Fibroblast of mammary gland (primary cell): ENCODE measurements at places on chromosomes 2 and 18.

DNA sequence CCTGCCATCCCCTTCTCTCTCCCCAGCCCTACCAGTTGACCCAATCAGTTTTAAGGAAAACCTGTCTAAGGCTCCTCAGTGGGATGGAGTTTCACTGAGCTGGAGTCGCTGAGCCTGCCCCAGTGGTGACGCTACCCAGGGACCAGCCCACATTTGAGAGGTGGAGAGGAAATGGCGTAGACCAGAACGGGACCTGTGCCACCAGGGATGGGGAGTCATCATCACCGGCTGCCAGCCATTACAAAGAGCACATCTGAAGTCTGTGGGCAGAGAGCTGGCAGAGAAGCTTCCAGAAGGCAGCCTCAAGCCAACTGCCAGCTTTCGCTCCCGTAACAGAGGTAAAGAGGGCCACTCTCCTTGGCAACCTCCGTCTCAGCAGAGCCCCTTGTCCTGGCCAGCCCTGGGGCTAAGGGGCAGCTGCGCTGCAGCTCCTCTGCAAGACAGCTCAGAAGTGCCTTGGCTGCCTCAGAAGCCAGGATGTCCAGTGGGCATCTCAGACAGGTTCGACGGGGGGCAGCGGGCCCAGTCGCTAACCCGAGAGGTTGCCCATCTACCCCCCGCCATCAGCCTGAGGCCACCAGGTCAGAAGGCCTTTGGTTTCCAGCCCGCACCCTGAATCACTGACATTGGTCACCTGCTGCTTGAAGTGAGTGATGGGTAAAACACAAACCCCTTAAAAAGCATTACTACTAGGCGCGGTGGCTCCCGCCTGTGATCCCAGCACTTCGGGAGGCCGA lies 15.4 kb downstream of the SDC1 start:
- DNase-seq: no peak

- no peak for DNase-seq
Measured at GRCh38 chr2:62339413-62339812, 143.5 kb downstream of the B3GNT2 start.

GRCh38 chr2:239910404-239910803 lies 114.7 kb downstream of the NDUFA10 start:
- no peak for DNase-seq

DNA sequence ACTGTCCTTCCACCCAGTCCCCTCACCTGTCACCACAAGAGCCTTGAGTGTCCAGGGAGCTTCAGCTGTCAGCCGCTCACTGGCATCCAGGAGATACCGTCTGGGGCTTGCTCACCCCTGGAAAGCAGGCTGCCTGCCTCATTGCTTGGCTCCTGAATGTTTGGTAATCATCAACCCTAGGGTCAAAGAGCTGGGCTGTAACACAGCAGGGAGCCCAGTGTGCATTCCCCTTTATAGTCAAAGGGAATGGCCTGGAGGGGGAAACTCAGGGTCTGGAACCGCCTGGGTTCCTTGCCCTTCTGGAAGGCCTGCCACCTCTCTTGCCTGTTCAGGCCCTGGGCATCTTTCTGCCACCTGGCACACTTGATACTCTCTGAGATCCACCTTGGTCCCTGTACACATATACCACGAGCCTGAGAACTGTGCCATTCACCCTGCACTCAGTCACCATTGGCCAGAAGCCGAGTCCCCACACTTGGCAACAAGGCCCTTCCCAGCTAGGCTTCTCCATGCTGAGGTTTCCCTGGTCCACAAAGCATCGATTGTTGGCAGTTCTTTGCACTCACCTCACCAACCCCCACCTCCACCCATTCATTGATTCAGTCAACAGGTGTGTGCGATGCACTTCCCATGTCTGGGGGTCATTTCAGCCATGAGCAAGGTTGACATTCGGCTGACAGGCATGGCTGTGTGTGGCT lies 35.0 kb downstream of the TPRKB start:
- DNase-seq: no peak

- no peak for DNase-seq
Measured at GRCh38 chr18:54193786-54194185, 30.7 kb downstream of the MBD2 start.

- DNase-seq: no peak
Measured at GRCh38 chr2:20565623-20566236, 85.2 kb downstream of the HS1BP3 start.

GRCh38 chr18:58028109-58028784 lies 15.8 kb upstream of the NEDD4L start:
- DNase-seq: no peak

DNA sequence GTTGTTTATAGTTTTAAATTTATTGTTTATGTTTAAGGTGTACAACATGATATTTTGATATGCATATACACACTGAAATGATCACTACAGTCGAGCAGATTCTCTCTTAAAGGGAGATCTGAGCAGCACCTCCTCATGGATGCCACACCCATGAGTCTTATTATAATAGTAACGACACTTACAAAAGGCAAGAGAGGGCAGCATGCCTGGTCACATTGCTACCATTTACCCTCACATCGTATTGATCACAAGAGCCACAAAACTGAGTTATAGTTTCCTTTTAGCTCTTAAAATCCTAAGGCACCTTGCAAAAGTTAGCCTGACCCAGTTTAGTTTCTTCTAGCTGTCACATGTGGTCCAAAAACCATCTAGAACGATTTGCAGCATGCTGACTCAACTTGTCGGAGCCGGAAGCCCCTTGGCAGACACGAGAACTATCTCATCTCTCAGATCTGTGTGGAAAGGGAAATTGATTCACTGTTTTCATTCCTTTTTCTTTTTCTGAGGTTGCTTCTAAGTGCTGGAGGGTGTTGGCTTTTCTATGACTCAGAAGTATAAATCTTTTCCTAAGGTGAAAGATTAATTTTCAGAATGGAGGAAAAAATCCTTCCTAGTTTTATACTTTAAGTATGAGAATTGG lies 85.3 kb downstream of the CDC42EP3 start:
- peak; percentile 97 for DNase-seq

DNA sequence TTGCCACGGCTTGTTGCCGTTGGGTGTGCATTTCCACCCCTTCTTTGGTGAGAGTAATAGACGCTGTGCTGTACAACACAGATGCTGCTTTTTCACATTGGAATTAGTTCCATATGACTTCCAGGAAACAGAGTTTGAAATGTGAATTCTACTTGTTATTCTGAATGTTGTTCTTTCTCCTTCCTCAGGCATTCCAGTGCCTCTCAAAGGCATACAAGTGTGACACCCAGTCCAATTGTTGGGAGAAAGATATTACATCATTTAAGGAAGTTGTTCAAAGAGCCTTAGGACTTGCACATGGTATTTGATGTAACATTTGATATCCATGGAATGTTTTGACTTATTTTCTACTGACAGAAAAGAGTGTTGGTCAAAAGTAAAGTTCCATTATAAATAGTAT lies 134.4 kb upstream of the LTBP1 start:
- DNase-seq: no peak

DNA sequence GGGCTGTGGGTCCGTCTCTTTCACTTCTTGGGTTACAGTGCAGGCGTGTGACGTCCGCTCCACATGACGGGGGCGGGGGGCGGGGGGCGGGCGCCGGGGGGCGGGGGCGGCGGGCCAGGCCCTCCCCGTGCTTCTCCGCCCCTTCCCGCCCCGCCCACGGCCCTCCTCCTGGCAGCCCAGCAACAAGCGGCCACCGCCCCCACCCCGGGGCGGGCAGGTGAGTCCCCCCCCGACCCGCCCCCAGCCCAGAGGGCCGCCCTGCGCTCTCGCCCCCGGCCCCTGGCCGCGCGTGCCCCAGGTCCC lies 3.6 kb downstream of the ZNF516 start:
- DNase-seq: peak; percentile 64

- no peak for DNase-seq
Measured at GRCh38 chr2:58006256-58006951, 40.2 kb upstream of the VRK2 start.

GRCh38 chr2:10256031-10256514 lies 46.6 kb upstream of the HPCAL1 start:
- DNase-seq: no peak

DNA sequence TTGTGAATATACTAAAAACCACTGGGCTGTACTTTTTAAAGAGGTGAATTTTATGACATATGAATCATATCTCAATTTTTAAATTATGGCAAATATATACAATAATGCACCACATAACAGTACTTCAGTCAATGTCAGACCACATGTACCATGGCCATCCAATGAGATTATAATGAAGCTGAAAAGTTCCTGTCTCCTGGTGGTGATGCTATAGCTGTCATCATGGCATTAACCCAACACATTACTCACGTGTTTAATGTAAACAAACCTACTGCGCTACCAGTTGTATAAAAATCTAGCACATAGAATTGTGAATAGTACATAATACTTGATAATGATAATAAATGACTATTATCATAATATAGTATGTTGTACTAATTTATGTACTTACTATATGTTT lies 77.6 kb upstream of the ID2 start:
- peak; percentile 65 for DNase-seq

DNA sequence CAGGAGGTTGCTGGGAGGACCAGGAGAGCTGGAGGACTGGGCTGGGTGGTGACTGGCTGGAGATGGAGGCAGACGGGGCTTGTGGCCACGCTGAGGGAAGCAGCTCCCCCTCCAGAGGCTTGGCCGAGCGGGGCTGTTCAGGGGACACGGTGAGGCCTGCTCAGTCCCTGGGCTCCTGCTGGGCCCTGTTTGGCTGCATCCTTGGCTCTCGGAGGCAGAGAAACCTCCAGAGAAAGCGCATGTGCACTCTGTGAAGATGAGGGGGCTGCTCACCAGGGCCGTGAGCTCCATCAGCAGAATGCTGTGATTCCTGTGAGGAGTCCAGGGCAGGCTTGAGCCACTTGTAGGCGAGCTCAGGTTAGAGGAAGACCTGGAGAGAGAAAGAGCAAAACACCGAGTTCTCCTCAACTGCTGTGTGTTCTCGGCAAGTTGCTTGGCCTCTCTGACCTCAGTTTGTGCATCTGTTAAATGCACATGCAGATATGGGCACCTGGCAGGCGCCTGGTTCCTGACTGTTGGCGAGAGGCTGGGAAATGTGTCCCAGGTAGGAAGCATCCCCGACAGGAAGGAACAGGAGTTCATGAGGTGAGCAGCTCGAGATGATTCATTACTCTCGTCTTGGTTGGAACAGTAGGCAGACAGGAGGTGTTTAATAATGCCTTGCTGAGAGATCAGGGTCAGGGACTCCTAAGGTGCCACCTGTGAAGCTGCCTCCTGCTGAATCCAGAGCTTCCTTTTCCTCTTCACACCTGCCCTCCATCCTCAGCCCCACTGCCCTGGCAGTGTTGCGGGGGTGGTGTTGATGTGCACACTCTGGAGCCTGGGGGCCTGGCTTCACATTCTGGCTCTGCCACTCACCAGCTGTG lies 941 bp downstream of the ZAP70 start:
- no peak for DNase-seq

DNA sequence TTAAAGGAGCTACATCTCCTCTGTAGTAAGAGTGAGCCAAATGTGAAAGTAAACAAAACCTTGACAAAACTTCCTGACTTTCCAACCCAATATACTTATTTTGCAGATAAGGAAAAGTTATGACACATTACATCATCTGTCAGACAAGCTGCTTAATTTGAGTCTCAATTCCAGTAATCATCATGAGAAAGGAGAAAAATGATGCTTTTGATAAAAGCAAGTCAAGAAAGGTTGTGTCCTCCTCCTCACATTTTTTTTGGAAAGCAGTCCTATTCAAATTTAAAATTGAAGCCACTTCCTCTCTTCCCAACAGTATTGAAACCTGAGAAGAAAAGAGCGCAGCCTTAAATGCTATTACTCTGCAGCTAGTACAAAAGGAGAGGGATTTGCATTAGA lies 519.6 kb downstream of the LRP1B start:
- DNase-seq: no peak

GRCh38 chr2:216279031-216279430 lies 93.3 kb downstream of the MARCHF4 start:
- peak; percentile 56 for DNase-seq

GRCh38 chr2:186607660-186608324 lies 17.9 kb downstream of the ITGAV start:
- DNase-seq: no peak

DNA sequence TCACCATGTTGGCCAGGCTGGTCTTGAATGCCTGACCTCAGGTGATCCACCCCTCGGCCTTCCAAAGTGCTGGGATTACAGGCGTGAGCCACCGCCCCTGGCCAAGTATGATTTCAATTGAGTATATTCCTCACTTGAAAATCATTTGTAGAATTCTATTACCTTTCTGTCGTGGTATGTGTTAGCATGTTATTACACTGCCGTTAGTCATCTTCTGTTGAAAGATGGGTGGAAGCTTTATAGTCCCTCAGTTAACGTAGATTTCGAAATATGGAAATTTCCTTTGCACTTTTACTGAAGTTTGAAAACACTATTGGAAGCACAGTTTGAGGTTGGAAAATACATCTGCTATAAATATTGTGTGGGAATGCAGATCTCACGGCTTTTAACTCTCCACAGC lies 14.7 kb downstream of the NIFK start:
- DNase-seq: peak; percentile 96

DNA sequence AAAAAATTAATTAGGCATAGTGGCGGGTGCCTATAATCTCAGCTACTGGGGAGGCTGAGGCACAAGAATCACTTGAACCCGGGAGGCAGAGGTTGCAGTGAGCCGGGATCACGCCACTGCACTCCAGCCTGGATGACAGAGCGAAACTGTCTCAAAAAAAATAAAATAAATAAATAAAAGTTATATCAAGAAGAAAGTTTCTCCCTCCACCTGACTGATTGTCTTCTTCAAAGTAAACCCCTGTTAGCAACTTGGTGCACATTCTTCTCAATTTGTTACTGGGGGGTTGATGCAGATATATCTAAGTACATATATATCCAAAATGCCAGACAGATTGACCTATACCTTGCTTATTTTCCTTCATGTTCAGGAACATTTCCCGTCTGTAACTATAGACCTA lies 5.2 kb upstream of the MYCN start:
- DNase-seq: no peak

- no peak for DNase-seq
Measured at GRCh38 chr18:58024139-58024538, 19.9 kb upstream of the NEDD4L start.

GRCh38 chr2:6932828-6933227 lies 15.6 kb downstream of the RNF144A start:
- DNase-seq: no peak

DNA sequence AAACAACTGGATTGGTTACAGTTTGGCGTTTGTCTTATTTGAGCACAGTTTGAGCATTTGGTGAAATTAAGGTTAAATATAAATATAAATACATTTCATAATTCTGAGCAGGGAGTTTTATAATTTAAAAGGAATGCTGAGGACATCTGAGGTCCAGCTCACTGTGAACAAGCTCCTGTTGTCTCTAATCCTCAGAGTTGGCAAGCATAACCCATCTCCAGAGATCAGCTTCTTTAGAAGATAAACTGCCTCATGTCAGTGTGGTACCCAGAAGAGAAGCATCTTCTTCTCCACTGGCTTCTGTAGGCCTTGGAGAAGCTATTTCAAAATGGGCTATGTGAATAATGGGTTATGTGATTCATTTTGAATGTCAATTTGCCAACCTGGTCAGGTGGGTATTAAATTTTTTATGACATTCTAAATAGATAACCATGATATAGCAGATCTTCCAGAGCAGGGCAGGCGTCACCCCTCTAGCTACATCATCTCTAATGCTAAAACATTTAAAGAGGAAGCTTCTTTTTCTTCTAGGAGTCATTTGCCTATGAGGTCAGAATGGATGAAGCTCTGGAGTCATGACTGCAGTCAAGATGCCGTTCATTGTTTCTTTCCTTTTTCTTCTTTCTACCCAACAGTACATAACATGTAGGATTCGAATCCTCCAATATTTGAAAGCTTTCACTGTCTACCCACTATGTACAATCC lies 324.0 kb downstream of the RNF144A start:
- no peak for DNase-seq

- DNase-seq: no peak
Measured at GRCh38 chr2:211113334-211114175, 557.2 kb downstream of the CPS1 start.

GRCh38 chr2:35114765-35115164 lies 1240.8 kb upstream of the CRIM1 start:
- DNase-seq: no peak
